ENCODE measurements at places on chromosomes 5 and 9.

GRCh38 chr9:127950513-127951289 is 13.0 kb upstream of the DPM2 start:
- no peak for DNase-seq

DNA sequence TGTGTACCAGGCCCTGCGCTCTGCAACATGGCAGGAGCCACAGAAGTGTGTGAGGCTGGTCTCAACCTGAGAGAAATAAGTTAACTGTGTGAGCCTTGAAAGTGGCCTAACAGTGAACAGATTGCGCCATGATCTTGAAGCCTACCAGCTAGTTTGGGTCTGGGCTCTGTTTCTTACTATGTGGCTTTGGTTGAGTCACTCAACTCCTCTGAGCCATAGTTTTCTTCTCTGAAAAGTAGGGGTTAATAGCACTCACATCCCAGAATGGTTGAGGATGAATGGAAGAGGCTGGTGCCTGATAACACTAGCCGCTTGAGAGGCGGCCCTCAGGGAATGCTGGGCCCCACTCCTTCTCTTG is 121.5 kb downstream of the RGS3 start:
- DNase-seq, result no peak

DNA sequence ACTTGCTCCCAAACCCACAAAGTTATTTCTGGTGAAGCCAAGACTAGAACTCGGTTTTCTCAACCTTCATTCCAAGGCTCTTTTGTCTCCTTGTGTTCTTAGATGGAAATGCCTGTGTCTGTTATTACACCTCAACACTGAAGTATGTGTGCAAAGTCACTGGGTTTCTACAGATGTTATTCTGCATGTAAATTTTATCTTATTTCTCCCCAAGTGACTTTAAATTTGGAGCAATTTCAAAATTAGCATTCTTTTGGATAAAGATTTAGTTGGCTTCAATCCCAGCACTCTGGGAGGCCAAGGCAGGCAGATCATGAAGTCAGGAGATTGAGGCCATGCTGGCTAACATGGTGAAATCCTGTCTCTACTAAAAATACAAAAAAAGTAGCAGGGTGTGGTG is 104.4 kb upstream of the GNA14 start:
- no peak for DNase-seq

GRCh38 chr9:347667-348292 is 133.1 kb downstream of the DOCK8 start:
- DNase-seq, result no peak

GRCh38 chr9:123099042-123099441 is 65.6 kb downstream of the GPR21 start:
- DNase-seq, result no peak

GRCh38 chr5:144276034-144276822 is 105.6 kb downstream of the KCTD16 start:
- DNase-seq, result no peak

- DNase-seq, result no peak
Observed at GRCh38 chr5:96967400-96967799, 31.5 kb downstream of the LNPEP start.

DNA sequence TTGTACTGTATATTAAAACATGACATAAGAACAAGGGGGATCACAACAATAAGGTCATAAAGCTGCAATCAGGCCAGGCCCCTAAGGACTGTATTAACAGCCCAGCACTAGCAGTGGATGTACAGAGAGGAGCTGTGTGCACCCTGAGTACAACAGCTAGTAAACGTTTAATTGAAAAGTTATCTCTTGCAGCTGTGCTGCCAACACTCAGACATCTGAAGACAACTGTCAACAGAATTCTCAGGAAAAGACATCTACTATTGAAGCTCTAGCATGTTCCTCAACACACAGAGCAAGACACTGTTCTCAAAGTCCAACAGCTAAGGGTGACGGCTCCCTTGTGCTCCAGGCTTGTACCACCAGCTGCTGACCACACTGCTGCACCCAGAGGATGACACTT is 199.6 kb downstream of the DCP2 start:
- no peak for DNase-seq

DNA sequence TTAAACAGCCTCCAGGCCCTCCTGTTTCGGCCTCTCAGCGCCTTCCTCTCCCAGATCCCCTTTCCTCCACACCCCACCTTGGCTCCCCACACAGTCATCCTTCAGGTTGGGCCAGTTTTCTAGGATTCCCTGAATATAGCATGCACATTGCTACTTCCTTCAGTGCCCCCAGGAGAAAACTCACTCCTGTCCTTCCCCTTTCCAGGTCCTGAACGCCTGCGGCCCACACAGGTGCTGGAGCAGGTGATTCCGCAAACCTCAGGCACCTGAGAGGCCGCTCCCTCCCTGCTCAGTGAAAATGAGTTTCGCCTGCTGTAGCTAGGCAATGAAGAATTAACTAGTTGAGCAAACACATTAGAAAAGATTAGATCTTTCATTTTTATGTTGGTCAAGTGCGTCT is 185.0 kb downstream of the MED10 start:
- no peak for DNase-seq

- peak; percentile 59 for DNase-seq
Observed at GRCh38 chr9:97570899-97571298, 62.3 kb downstream of the TSTD2 start.

DNA sequence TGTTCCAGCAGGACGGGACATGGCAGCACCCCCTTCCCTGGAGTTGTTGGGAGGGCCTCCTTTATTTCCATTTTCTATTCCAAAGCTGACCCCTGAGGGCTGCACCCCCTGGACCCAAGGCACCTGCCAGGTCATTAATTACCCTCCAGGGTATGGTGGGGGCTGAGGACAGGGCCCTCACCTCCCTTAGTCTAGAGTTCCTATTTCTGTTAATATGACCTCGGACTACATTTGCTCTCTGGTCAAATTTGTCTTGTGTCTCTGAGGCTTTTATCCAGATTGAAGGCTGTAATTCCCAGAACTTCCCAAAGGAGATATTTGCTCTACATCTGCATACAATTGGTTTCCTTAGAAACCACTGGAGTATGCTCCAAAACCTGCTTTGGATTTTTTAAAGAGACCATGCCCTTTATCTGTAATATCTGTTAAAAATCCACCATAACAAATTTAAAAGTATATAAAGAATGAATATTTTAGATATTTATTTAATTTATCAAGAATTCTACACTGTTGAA is 16.8 kb downstream of the PHF2 start:
- DNase-seq, result no peak

DNA sequence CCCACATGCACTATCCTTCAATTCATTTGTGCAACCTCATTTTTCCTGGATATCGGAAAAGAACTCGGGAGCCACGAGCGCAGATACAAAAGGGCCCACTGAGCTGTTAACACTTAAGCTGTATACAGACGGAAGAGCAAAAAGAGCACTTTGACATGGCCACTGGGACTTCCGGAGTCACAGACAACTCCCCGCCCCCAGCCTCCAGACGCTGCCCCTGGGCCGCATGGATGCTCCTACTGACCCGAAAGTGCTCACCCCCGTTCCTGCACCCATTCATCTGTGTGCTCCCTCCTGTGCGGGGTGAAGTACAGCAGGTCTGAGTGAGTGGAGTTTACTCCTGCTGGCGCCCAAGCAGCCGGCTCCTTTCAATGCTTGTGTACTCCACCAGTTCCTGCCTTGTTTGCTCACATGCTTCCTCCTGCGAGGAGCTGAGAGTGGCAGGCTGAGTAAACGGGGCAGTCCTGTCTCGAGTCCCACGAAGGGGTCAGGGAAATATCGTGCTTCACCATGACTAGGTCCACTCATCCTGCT is 901.0 kb upstream of the CTNND2 start:
- no peak for DNase-seq

DNA sequence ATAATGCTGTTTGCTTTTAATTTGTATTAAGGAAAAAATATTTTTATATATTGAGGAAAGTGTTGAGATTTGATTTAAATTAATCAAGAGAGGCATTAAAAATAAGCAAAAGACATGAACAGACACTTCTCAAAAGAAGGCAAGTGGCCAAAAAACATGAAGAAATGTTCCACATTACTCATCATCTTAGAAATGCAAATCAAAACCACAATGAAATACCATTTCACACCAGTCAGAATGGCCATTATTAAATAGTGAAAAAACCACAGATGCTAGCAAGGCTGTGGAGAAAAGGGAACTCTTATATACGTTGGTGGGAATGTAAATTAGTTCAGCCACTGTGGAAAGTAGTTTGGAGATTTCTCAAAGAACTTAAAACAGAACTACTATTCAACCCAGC is 45.9 kb downstream of the RANBP17 start:
- DNase-seq, result no peak

DNA sequence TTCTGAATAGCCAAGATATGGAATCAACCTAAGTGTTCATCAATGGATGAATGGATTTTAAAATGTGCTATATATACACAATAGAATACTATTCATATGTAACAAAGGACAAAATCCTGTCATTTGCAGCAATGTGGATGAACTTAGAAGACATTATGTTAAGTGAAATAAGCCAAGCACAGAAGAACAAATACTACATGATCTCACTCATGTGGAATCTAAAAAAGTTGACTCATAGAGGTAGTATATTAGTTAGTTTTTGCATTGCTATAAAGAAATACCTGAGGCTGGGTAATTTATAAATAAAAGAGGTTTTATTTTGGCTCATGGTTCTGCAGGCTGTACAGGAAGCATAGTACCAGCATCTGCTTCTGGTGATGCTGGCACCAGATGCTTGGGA is 8.1 kb downstream of the CATSPER3 start:
- DNase-seq, result no peak

DNA sequence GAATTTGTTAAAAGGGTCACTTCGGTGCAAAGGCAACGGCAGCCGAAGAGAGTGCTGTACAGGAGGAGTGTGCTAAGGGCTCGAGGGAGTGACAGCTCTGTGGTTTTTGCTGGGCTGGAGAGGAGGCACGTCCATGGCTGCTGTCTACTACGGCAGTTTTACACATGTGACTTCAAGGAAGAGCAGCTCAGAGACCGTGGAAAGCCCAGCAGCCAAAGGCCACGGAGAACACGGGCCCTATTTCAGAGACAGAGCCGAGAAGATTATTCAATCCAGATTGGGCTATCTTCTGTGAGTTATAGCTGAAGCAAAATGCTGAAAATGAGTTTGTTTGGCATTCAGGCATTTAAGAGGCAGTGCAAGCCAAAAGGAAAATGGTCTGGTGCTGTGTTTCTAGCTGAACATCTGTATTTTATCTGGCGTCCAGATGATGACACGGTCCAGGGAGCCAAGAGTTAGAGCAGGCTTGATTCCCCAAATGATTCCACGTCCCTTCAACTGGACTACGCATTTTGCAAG is 96.4 kb downstream of the RFK start:
- DNase-seq, result peak; percentile 78

- no peak for DNase-seq
Observed at GRCh38 chr9:136921307-136921706, 23.2 kb downstream of the FBXW5 start.

GRCh38 chr9:16316456-16316855 is 554.0 kb downstream of the BNC2 start:
- DNase-seq, result peak; percentile 41

- DNase-seq, result no peak
Observed at GRCh38 chr5:38648703-38649291, 92.4 kb upstream of the LIFR start.

- no peak for DNase-seq
Observed at GRCh38 chr5:21802869-21803490, 1050.2 kb downstream of the CDH12 start.

- DNase-seq, result no peak
Observed at GRCh38 chr5:170466988-170467707, 36.7 kb upstream of the KCNIP1 start.

DNA sequence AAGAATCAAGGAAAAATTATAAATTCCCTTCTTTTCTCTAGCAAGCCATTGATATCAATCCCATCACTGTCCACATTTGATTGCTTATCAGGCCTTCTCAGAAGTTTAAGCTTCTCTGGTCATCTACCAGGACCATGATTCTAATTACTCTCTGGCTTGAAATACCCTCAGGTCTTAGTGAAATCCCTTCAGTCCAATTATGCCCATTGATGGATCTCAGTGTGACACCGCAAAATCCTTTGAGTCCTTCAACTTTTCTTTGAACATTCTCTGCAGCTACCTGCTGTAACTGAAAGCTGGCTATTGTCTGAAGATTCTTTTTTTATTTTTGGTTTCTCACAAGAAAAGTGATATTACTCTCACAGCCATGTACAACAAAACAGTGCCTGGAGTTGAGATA is 3.0 kb upstream of the CDH9 start:
- no peak for DNase-seq

DNA sequence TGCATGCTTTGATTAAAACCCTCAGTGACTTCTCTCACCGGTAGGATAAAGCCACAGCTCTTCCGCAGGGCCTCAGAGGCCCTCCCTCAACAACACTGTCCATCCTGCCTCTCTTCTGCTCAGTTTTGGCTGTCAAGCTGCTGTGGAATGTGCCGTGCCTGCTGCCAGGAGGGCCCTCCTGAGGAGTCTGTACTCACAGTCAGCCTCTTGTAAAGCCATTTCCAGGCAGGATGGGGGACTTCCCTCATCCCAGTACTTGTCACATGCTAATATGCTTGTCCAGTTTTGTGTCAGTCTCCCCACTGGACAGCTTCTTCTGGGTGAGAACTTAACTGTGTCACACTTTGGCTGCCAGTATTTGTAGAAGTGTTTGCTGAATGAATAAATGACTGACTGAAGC is 13.9 kb upstream of the DDX41 start:
- peak; percentile 41 for DNase-seq

DNA sequence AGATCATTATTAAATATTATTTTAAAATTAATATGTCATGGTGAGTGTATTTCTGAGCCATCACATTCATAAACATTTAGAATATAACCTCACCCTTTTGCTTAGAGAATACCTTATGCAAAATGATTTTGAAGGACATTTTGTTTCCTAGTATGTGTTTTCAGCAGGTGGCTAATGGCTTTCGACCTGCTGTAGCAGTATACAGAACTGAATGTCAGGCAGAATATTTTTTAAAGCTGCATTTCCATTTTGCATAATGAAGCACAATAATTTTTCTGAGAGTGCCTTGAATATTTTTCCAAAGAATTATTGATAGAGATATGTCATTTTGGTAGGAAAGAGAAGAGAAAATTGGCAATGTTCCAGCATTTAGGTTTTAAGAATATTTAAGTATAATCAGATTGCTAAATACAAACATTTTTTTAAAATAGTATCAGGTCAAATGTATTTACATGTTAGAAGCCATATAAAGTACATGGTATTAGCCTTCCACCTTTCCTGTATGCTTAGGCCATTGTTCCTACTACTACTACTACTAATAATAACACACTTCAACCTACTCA is 42.3 kb downstream of the PAM start:
- no peak for DNase-seq

DNA sequence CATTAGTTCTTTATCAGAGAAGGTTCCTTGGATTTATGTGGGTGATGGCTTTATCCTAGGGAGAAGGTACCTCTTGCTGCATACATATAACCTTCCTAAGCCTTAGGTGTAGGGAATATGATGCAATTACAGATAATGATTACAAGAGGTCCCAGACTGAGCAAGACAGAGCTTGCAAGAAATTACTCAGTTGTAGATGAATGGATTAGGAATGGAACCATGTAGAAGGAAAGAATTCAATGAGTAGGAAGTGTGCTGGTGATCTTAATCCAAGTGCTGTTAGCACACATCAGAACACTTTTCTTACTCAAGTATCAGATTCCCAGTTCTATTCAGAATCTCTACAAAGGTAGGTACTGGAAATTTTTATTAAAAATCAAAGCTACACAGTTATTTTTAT is 2.5 kb downstream of the OR13F1 start:
- no peak for DNase-seq

GRCh38 chr5:40046792-40047191 is 622.0 kb upstream of the DAB2 start:
- DNase-seq, result no peak

- DNase-seq, result no peak
Observed at GRCh38 chr5:151810897-151811296, 39.1 kb downstream of the G3BP1 start.

- DNase-seq, result no peak
Observed at GRCh38 chr9:125634040-125634717, 72.8 kb downstream of the MAPKAP1 start.
